Hematopoietic multipotent progenitor cell treated with erythropoietin and hydrocortisone succinate and interleukin-3 and kit ligand, for 15 days (in vitro differentiated cells): ENCODE measurements at places on chromosomes 7 and 10.

- DNase-seq = peak; percentile 48
Measured at GRCh38 chr10:96626795-96627194, 40.0 kb upstream of the TM9SF3 start.

DNA sequence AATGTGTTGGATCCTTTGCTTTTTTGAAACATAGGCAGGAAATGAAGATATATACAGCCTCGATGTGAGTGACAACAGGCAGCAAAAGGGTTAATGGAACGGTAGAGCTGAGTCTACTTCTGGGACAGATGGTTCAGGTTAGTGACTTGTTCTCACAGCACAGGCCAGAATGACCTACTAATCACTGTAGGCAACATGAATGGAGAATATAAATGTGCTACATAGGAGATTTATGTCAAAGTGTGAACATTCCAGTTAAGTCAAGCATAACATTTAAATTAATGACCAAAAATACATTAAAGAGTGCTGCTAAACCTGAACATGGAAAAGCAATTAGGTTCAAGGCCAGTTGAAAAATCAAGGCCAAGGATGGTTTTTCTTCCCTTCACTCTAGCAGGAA is 235.2 kb downstream of the POU6F2 start:
- DNase-seq = no peak

DNA sequence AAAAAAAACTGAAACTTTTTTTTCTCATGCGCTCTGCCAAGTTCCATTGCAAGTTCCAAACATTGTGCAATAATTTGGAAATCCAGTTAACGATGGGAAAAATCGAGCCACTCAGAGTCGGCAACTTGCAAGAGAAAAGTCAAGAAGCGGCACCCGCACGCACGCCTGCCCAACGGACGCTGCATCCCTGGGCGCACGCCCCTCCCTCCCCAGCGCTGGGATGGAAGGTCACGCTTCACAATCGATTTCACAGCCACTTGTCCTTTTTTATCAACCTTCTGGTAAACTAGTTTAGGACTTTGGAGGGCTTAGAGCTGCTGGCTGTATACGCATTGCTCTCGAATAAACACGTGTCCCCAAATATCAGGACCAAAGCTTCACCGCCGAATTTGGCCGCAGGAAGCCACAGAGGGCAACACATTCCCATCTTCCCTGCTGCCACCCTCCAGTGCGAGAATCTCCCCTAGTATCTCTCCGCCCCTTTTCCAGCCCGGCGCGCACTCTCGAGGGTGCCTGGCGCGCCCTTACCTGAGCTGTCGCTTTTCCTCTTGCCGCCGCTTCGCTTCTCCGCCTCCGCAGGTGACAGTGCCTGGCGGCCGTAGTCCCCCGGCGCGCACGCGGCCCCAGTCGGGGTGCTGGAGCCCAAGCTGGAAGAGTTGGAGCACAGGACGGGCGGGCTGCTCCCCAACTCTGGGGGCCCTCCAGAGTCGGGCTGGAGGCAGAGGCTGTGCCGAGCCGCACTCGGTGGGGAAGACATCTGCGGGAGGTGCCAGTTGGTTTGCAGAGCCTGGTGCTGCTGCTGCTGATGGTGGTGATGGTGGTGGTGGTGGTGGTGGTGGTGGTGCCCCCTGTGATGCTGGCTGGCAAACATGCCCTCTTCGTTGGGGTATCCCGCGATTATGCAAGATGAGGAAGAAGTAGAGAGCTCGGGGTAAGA is 857 bp downstream of the MEOX2 start:
- DNase-seq = no peak

- no peak for DNase-seq
Measured at GRCh38 chr10:127278001-127278400, 81.6 kb upstream of the INSYN2A start.

GRCh38 chr10:114188900-114189299 is 9.7 kb downstream of the TDRD1 start:
- DNase-seq = no peak

DNA sequence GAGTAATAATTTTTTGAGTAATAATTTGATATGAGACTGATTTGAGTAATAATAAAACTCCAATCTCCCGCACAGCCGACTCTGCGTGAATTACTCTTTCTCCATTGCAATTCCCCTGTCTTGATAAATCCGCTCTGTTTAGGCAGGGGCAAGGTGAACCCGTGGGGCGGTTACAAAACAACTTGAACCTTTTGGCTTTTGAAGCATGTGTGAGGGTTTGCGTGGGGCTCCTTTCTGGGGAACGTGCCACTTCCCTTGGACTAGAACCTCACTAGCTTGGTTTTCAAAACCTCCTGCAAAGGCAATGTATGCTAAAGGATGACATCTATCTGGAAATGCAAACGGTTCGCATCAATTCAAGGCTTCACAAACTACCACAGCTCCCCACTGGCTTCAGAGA is 1.5 kb downstream of the CRPPA start:
- no peak for DNase-seq

DNA sequence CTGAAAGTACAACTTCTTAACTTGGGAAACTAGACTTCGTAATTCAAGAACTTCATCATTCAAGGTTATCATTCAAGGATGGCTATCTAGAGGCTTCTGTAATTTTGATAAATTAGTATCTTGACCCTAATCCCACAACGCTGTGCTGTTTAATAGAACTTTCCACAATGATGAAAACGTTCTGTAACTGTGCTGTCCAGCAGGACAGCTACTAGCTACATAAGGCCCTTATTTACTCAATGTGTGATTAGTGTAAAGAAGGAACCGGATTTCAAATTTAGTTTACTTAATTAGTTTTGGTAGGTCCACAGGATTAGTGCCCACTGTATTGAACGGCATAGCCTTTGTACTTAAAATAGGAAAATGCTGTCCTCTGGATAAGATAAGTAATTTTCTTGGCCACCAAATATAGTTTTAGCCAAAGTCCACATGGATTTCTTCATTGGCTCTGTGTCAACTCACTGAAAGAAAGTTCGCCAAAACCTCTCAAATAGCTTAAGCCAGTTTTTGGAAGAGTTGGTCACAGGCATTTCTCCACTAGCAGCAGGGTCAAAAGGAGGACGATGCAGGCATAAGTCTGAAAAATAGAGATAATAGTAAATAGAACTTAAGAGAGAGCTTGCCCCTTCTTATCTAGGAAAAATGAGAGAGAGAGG is 17.3 kb downstream of the DGKI start:
- no peak for DNase-seq

GRCh38 chr10:14009371-14010100 is 321.2 kb downstream of the FRMD4A start:
- no peak for DNase-seq

DNA sequence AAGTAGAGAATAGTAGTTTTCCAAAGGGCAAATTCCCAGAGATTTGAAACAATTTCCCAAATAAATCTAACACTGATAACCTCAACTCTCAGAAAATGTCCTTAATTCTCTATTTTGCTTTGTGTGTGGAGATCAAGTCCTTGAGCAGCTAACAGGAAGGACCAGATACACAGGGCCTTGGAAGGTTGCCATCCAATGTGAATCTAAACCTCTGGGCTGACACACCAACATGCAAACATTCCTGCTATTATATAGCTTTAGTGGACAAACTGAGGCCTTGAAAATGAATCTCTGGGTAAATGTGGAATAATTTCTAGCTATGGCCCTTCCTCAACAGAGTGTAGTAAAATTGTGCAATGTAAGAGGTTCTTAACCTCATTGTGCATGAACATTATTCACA is 44.1 kb upstream of the PARD3 start:
- DNase-seq = no peak

DNA sequence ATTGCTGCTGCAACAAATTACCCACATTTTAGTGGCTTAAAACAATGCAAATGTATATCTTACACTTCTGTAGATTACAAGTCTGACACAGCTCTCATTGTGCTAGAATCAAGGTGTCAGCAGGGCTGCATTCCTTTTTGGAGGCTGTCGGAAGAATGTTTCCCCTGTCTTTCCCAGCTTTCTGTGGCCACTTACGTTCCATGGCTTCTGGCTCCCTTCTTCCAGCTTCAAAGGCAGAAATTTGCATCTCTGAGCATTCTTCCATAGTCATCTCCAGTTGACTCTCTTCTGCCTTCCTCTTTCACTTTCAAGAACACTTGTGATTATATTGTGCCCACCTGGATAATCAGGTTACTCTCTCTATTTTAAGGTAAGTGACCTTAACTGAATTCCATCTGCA is 125.3 kb downstream of the GPR158 start:
- no peak for DNase-seq

DNA sequence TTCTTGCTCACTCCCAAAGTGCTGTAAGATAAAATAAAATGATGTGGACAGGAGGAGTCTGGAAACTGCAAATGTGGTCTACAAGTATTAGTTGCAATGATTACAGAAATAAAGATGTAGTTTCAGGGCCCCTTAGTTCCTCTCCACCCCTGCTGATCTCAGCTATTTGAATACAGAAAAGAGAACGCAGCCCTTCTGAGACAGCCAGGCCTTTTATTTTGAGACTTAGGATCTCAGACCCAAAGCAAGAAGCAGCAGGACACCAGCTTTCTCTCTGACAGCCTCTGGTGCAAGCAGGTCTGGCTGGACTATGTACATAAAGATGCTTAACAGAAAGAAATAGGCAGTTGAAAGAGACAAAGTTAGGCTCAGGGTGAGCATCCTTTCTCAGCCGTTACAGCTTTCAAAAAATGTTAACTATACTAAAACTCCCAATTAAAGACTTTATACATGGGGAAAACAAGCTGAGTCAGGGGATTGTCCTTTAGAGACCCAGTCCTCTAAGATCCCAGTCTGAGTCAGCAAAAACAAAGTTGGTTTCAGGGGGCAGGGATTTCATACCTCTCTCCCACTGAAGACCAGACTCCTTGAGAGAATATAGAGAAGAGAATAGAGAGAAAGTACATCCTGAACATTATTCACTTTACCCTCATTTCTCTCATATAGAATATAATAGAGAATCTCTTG is 220.4 kb downstream of the TMEM178B start:
- no peak for DNase-seq

DNA sequence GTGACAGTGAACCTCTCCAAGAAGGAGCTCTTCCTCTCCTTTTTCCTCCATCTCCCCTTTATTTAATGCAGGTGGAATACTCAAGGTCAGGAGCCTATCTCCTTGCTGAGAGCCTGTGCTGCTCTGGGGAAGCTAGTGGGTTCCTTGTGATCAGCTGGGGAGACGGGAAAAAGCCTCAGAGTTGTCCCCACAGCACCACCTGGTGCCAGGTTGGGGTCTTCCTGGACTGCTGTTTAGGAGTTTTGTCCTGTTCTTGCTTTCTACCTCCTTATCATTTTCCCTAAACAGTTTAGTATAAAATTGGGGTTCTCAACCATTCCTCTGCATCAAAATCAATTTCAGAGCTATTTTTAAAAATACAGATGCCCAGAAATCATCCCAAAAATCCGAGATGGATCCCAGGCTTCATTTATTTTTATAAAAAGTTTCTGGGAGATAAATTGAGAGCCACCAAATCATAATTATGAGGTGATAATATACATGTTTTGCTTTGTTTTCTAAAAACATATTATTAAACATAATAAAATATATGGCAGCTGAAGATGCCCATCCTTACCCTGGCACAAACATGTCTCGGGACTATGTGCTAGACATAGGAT is 44.3 kb downstream of the MACC1 start:
- DNase-seq = no peak

DNA sequence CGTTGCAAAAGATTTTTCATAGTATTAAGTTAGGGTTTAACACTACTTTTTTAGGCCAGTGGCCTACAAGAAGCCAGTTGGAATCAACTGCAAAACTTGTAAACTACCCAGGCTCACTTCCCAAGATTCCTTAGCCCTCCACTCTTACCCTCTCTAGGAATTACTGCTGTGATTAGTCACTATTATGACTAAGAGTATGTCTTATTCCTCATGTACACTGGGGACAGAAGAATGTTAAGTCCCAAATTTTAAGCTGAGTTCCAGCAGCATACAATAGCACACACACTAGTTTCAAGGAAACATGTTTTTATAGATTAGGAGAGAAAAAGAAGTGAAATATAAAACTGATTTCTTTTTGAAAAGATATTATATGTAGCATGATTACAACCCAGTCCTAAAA is 42.8 kb downstream of the FBXL13 start:
- no peak for DNase-seq

- no peak for DNase-seq
Measured at GRCh38 chr7:111718886-111719285, 156.6 kb upstream of the IMMP2L start.

DNA sequence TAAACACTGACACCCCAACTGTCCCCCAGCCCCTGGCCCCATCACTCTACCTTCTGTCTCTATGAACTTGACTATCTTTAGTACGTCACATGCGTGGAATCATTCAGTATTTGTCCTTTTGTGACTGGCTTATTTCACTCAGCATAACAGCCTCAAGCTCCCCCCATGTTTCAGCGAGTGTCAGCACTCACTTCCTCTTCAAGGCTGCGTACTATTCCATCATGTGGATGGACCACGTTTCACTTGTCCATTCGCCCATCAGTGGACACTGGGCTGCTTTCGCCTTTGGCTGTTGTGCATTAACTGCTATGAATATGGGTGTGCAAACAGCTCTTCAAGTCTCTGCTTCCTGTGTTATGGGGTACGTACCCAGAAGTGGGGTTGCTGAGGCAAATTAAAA is 100.7 kb downstream of the PTPRN2 start:
- no peak for DNase-seq

GRCh38 chr10:10492420-10492819 is 525.3 kb upstream of the CELF2 start:
- no peak for DNase-seq

DNA sequence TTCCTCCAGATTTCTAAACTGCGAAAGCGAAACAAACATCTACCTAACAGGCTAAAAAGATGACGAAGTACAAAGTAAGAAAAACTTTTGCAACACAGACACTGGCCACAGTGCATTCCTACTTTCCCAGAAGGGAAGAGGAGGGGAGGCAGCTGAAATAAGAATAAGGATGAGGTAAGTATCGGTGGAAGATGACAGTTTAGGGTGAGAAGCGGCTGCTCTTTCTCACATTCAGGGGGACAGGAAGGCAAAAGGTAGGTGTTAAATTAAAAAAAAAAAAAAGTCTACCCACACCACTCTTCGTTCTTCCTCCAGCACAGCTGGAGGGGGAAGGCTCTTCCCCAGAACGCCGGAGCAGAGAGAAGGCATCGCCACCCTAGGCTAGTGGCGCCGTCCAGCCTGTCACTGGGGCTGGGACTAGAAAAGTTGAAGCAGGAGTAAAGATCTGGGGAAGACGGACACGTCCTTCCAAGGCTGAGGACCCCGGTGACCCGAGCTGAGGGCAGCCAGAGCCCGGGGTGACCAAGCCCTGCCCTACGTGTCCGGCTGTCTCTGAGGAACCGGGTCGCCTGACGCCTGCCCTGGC is 846 bp downstream of the DNAJC1 start:
- peak; percentile 4 for DNase-seq

DNA sequence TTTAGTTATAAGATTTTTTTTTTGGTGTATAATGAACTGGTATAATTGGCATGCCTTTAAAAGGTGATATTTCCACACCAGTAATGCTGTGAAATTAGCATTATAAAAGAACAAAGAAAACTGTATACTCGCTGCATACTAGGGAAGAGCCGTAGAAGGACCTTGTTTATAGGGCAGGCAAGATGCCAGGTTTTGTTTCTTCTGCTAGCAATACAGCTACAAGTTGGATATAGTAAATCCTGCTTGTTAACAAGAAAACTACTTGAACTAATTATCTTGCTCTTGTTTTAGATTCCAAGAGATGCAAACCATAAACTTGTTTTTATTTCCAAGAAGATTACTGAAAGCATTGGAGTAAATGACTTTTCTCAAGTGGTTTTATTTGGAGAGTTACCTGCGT is 1.9 kb downstream of the DNAH11 start:
- no peak for DNase-seq
